ENCODE measurements at places on chromosomes 12 and 14.

DNA sequence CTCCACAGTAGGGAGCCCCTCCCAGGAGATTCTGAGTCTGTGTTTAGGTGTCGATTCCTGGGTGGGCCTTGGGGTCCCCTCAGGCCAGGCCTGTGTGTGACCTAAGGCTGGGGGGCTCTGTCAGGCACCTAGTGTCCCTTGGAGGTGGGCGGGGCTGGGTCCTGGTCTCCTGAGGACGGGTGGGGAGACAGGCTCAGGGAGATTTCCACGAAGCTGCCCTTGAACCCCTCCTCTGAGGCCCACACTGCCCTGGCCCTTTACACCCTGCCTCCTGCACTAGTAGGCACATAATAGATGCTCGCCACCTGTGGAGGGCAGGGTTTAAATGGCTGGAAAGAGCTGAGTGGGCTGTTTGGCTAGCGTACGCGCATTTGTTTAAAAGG is 32.9 kb downstream of the MEG3 start:
- DNase-seq = no peak

GRCh38 chr12:61037792-61038191 is 1222.4 kb upstream of the USP15 start:
- DNase-seq = no peak

GRCh38 chr14:35543006-35543405 is 9.0 kb downstream of the INSM2 start:
- DNase-seq = no peak

GRCh38 chr12:125159702-125160101 is 94.5 kb downstream of the AACS start:
- no peak for DNase-seq

DNA sequence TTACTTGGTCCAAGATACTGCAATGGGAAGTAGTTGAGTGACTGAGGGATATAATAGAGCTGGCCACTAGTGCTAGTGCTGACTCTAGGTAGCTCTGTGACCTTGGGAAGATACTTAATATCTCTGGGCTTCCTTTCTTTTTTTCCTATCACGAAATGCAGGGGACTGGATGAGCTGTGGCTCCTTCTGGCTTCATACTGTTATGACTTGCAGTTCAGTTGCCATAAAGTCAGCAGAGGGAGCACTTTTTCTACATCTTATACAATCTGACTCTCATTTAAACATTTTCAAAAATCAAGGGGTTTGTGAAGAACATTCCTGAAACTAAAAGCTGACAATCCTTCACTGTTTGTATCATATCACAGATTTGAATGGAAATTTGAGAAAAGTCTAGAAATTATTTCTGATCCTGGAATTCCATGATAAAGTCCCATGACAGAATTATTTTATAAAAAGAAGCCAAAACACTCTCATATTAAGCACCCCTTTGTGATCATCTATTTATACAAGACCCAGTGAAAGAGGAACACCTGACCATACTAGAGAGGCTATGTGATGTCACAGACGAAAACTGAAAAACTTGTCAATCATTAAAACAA is 5.3 kb downstream of the BHLHE41 start:
- DNase-seq = no peak

DNA sequence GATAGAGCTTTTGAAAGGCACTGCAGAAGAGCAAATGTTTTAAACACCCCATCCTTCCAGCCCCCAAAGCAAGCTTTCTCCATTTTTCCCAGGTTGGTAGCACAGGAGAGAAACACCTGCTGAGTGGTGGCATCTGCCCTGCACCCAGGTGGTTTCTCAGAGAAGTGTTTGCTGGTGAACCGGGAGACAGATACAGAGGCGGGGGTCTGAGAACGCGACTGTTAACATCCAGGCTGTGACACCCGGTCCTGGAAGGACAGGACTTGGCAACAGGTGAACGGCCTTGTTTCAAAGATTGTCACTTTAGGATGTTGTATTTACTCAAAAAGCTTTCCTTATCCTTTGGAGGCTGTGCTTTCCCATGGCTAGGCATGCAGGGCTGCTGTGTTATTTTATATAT is 18.5 kb downstream of the MMAB start:
- no peak for DNase-seq

DNA sequence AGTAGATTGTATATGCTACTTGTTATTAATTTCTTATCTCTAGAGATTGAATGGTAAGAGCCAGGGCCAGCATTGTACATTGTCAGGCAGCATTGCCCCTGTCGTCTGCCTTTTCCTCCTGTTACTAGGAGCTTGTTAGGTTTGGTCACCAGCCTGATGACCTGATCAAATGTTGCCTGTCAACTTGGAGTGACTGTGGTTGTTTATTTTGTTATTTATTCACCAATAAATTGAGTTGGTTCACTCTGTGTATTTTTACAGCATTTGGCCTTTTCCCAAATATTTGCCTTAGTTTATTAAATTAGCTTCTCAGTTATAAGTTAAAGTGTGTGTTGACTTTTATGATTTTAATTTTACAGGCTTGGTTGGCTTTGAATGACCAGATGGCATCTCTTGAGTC is 88.4 kb downstream of the PRKCH start:
- no peak for DNase-seq

DNA sequence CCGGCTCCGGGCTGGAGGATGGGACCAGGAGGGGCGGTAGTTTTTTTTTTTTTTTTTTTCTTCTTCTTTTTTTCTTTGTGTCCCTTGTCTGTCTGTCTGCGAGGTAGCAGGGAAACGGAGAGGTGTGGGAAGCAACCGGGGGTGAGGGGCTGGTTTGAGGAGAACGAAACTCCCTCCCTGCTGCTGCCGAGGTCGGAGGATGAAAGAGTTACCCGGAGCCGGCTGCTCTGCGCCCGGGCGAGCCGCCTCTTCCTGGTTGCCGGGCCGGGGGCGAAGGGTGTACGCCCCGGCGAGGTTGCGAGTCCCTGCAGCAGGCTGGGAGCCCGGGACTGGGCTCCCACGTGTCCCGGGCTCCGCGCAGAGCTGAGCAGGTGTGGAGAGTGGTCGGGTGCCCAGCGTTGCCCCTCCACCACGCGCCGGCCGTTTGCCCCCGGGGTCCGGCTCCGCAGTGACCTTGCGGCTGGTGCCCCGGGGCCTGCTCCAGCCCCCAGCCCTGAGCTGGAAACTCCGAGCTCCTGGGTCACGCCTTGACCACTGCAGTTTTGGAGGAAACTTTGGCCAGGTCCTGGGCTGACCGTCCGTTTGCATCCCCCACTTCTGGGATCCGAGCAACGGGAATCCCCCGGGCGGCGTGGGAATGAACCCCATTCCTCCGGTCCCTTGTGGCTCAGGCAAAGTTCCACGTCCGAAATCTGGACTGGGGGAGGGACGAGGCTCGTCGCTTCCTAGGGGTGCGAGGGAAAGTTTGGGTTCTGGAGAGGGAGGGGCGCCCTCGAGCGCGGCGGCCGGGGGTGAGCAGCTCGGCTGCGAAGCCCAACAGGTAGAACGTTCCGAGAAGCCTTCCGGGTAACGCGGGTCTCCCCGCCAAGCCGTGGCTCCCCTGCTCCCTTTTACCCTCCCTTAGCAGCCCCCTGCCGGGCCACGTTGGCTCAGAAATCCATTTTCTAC is 1.3 kb downstream of the CHST11 start:
- peak; percentile 39 for DNase-seq

GRCh38 chr12:22463306-22463705 is 81.0 kb downstream of the C2CD5 start:
- no peak for DNase-seq

- no peak for DNase-seq
Measured at GRCh38 chr12:28585146-28585545, 394.9 kb downstream of the CCDC91 start.

DNA sequence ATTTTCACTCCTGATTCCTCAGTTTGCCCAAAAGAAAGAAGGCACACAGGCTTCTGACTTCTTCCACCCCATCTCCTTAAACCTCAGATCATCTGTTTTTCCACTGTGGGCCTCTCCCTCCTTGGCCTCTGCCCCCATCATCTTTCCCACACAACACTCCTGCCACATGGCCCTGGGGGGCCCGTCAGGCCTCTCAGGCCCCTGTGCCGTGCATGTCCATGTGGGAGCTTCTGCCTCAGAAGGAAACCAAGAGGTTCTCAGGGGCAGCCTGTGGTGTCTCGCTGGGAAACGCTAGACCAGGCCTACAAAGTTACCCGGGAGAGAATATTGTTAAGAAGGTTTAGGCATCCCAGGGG is 8.0 kb downstream of the KLHL33 start:
- DNase-seq = no peak

DNA sequence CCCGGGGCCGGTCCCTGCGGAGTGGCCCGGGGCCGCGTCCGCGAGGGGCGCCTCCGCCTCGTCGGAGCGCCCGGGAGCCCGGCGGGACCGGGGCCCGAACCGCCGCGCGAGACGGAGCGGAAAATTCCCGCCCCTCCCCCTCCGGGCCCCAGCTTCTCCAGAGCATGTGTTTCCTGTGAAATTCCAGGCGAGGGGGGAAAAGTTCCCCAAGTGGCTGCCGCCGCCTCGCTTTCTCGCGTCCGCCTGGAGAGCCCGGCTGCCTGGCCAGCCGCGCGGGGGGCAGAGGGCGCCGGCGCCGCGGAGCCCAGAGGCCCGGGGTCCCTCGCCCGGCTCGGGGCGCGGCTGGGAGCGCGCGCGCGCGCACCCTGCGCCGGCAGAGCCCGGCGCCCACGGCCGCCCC is 904 bp downstream of the CACNA1C start:
- DNase-seq = no peak

DNA sequence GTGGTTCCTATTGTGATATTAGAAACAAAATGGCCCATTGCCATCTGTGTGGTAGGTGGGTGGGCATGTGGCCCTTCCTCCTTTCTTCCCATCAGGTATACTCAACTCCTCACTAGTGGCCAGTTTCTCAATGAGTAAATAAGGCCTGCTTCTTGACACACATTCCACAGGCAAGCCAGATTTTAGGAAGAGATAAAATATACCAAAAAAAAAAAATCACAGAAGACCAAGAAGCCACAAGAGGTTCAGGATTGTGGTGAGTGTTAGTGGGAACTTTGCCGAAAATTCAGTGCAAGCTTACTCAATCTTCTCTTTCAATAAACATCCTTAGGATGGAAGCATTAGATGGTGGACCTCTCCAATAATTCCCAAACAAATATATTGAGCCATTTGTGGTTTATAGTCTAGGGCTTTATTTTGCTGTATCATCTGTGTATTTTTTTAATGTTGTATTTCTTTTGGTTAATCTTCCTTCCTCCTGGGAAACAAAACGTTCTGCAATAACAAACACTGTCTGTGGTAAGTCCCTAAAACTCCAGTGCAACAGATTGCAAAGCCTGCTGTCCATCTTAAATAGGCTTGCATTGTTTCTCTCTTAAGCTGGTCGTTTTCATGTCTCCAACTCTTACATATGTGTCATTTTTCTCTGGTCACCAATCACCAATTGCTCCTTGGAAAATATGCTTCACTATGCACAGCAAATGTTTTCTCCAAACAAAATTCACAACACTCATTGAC is 289.9 kb upstream of the KITLG start:
- no peak for DNase-seq

DNA sequence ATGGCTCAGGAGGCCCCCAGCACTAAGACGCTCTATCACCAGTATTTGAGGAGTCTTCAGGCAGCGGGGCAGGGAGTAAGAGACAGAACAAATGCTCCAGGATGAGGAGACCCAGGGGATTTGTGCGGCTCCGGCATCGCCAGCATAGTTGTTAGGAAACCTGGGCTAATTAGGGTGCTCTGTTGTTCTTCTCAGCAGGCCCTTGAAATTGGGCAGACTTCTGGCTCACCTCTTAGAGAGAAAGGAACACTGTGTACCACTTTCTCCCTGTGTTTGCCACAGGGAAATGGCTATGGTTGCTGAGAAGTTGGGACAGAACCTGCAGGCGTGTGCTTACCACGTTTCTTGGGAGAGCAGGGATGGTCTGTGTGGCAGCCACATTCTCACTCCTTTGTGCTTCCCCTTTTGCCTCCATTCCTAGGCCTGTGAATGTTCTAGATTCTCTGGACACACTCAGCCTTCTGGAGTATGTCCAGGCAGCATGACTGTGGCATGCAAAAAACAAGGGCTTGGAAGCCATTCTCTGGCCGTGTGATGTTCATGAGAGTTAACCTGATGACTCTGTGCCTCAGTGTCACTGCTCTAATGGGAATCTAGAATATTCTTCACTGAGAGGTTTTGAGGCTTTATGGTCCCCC is 109.0 kb downstream of the CHST11 start:
- DNase-seq = no peak

DNA sequence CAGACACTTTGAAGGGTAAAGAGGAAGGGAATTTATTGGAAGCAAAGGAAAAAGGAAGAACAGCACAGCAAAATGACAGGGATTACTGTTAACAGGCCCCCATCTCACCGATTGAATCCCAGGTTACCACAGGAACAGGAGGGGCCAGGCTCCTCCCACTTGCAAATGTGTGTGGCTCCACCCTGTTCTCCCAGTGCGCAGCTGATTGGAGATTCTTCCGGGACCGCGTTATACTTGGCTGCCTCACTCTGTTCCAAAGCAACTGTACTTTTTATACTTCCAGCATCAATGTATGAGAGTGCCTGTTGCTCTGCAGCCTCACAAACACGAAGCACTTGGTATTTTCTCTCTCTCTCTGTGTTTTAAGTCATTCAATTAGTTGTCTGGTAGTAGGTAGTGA is 273.6 kb upstream of the MDGA2 start:
- no peak for DNase-seq

- DNase-seq = no peak
Measured at GRCh38 chr12:14833952-14834351, 9.4 kb downstream of the ART4 start.

DNA sequence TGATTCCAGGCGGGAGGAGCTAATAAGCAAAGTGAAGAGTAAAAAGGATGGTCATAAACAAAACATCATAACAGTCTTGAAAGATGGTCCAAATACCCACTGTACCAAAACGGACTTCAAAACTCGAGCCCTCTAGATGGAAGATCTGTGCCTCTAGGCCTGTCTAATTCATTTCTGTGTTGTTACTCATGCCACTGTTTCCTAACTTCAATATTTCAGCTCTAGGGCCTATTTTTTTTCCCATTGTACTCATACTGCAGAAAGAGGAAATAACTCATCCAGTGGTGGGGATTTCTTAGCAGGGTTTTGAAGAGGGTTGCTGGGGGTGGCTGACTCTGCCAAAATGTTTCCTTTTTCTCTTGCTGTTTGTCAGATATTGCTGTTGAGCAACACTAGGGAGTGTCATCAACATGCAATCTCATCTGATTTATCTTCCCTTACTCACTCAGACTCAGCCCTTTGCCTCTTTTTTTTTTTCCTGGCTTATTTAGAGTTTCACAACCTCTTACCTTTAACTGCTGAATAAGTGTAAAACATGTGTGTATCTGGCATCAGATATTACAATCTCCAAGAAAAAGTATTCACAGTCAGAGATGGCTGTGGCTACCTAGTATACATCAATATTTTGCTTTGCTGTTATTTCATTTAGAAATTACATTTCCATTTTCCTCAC is 189.6 kb downstream of the DUSP6 start:
- peak; percentile 41 for DNase-seq

- no peak for DNase-seq
Measured at GRCh38 chr12:31393004-31393550, 67.1 kb upstream of the SINHCAF start.
